ENCODE measurements at places on chromosomes 5 and 9.

GRCh38 chr5:115260248-115260647 lies 2.4 kb downstream of the PGGT1B start:
- no peak for DNase-seq
- no peak overlapping the region for H3K4me3 ChIP-seq
- no peak overlapping the region for H3K27ac ChIP-seq
- H3K4me1 ChIP-seq, result peaks cover 27% of the 10 kb centered on the region
- no peaks in the 10 kb centered on the region for H3K27me3 ChIP-seq

DNA sequence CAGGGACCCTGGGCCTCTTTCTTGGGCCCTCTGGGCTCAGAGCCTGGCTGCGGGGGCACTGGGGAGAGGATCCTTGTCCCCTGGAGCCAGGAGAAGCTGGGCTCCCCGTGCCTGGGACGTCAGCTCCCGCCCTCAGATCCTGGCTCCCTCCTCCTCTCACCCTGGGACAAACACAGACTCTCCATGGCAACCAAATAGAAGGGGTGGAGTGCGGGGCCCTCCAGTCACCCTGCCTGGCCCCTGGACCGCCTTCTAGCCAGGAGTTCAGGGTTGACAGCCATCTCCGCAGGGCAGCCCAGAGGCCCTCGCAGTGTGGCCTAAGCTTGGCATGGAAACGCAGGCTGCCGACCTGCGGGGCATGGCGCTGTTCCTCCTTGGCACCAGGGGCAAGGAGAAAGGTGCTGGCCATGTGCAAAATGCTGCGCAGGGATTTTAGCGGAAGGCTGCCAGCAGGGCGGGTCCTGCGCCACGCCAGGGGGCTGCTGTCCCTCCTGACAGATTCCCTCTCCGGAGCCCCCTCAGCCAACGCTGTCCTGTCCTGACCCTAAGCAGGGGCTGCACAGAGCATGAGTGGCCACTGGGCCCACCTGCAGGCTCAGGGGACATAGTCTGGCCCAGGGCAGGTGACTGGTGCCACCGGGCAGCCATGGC lies 1.0 kb downstream of the ZDHHC11 start:
- DNase-seq, result no peak
- no peaks in the 10 kb centered on the region for H3K27me3 ChIP-seq
- H3K4me3 ChIP-seq, result no peak overlapping the region

DNA sequence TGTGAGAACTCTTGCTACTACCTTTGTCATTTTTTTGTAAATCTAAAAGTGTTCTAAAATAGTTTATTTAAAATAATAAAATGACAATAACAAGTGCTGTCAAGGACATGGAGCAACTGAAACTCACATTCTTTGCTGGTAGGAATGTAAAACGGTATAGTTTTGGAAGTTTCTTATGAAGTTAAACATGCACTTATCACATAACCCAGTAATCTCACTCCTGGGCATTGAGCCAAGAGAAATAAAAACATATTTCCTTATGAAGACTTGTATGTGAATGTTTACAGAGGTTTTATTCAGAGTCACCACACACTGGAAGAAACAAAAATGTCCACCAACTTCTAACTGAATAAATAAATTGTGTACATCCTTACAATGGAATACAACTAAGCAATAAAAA lies 46.0 kb upstream of the COL15A1 start:
- no peaks in the 10 kb centered on the region for H3K27me3 ChIP-seq
- DNase-seq, result no peak
- no peak overlapping the region for H3K4me3 ChIP-seq
- no peaks in the 10 kb centered on the region for H3K36me3 ChIP-seq
- no peaks in the 10 kb centered on the region for H3K4me1 ChIP-seq
- H3K27ac ChIP-seq, result no peak overlapping the region

- no peak overlapping the region for H3K27ac ChIP-seq
- H3K36me3 ChIP-seq, result no peaks in the 10 kb centered on the region
- no peaks in the 10 kb centered on the region for H3K4me1 ChIP-seq
- H3K27me3 ChIP-seq, result no peaks in the 10 kb centered on the region
Observed at GRCh38 chr5:61575103-61575502, 243.0 kb downstream of the ZSWIM6 start.

- H3K4me3 ChIP-seq, result no peak overlapping the region
- H3K27ac ChIP-seq, result no peak overlapping the region
- H3K27me3 ChIP-seq, result no peaks in the 10 kb centered on the region
- no peak for DNase-seq
- no peaks in the 10 kb centered on the region for H3K36me3 ChIP-seq
- H3K4me1 ChIP-seq, result peaks cover 81% of the 10 kb centered on the region
Observed at GRCh38 chr9:107292821-107293542, 9.9 kb downstream of the RAD23B start.

DNA sequence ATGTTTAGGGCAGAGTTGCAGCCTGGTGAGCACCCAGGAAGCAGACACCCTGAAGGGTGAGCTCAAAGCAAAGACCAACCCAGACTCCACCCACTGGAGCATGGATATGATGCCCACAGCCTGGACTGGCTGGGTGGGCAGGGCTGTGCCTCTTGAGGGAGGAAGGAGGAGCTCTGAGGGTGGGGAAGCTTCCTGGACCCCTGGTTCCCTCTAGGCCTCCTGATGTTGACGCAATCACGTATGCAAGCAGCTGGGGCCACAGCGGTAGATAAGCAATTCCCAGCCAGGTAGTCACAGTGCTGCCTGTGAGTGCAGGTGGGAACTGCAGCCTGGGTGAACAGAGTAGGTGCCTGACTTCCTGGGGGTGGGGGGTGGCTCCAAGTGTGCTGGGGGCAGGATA lies 271.5 kb downstream of the CDK5RAP2 start:
- no peaks in the 10 kb centered on the region for H3K27me3 ChIP-seq
- no peak for DNase-seq
- H3K36me3 ChIP-seq, result no peaks in the 10 kb centered on the region
- no peaks in the 10 kb centered on the region for H3K4me1 ChIP-seq
- H3K4me3 ChIP-seq, result no peak overlapping the region

GRCh38 chr5:28408186-28408585 lies 1369.8 kb upstream of the CDH9 start:
- no peak for DNase-seq
- no peak overlapping the region for H3K27ac ChIP-seq
- no peak overlapping the region for H3K4me3 ChIP-seq
- H3K4me1 ChIP-seq, result no peaks in the 10 kb centered on the region

GRCh38 chr9:99954819-99955218 lies 48.4 kb downstream of the STX17 start:
- H3K36me3 ChIP-seq, result no peaks in the 10 kb centered on the region
- no peak overlapping the region for H3K27ac ChIP-seq
- no peak for DNase-seq
- H3K27me3 ChIP-seq, result no peaks in the 10 kb centered on the region

- no peaks in the 10 kb centered on the region for H3K36me3 ChIP-seq
- no peaks in the 10 kb centered on the region for H3K27me3 ChIP-seq
- DNase-seq, result no peak
- H3K27ac ChIP-seq, result no peak overlapping the region
- H3K4me1 ChIP-seq, result no peaks in the 10 kb centered on the region
Observed at GRCh38 chr5:17463653-17464052, 34.4 kb upstream of the TAF11L2 start.

DNA sequence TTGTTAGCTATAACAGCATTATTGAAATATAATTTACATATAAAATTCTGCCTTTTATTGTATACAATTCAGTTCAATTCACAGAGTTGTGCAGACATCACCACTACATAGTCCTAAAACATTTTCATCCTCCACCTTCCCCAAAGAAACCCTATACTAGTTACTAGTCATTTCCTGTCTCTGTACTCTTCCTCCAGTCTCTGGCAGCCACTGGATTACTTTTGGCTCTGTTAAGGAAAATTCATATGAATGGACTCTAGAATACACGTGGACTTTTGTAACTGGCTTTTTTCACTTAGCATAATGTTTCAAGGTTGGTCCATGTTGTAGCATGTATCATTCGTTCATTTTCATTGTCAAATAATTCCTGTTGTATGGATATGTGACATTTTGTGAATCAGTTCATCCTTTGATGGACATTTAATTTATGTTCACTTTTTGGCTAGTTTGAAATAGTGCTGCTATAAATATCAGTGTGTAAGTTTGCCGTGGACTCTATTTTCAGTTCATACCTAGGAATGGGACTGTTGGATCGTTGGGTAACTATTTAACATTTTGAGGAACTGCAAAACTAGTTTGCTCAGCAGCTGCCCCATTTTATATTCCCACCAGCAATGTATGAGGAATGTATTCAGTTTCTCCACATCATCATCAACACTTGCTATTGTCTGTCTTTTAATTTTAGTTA lies 9.7 kb downstream of the ICE1 start:
- no peaks in the 10 kb centered on the region for H3K27me3 ChIP-seq
- H3K4me1 ChIP-seq, result peaks cover 19% of the 10 kb centered on the region
- H3K27ac ChIP-seq, result no peak overlapping the region
- no peaks in the 10 kb centered on the region for H3K36me3 ChIP-seq

DNA sequence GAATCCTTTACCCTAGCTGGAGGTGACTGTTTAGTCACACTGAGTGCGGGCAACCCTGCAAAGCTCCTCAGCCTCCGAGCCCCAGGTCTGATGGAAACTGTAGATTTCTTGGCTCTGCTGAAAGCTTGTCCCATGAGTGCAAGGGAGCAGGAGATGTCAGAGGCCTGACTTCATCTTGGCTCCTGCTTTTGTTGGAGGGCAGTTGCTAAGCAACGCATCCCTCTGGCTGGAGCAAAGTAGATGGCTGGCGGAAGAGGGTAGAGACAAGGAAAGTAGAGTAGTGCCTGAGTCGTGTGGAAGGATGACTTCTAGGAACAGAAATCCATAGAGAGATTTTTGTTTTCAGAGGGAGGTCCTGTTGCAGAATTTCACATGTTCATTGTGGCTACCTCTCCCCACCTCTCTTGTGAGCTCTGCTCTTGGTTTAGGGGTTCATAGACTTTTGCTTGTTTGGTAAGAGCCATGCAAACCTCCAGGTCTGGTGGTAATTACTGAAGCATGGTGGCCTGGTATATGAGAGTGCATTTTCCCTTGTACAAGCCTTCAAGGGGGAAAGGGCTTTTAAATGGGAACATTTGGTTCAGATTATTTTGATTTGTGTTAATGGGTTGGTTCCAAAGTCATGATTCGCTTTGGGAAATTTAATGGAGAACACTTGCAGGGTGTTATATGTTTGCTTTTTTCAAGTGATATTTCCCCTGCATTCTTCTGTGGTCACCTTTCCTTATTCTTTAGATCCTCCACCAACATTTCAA lies 71.5 kb downstream of the ARHGAP26 start:
- H3K27ac ChIP-seq, result no peak overlapping the region
- H3K4me1 ChIP-seq, result peaks cover 25% of the 10 kb centered on the region
- H3K36me3 ChIP-seq, result no peaks in the 10 kb centered on the region
- H3K27me3 ChIP-seq, result no peaks in the 10 kb centered on the region

DNA sequence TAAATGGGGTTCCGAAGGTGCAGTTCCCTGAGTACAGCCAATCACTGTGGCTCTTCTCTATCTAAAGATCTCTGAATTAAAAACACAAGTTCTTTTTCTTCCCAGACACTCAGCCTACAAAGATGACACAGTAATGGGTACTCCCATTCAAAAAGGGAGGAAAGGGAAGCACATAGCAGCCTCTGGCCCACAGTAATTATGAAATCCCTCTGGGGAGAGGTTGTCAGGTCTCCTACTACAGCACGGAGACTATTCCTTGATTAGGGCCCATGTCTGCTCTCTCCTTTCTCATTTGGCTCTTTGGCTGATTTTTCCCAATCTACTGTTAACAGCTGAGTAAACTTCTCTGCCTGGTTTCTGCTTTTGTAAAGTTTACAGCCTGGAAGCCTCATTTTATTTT lies 62.0 kb upstream of the RANBP3L start:
- no peaks in the 10 kb centered on the region for H3K27me3 ChIP-seq
- no peak overlapping the region for H3K27ac ChIP-seq
- no peak for DNase-seq
- no peaks in the 10 kb centered on the region for H3K36me3 ChIP-seq

DNA sequence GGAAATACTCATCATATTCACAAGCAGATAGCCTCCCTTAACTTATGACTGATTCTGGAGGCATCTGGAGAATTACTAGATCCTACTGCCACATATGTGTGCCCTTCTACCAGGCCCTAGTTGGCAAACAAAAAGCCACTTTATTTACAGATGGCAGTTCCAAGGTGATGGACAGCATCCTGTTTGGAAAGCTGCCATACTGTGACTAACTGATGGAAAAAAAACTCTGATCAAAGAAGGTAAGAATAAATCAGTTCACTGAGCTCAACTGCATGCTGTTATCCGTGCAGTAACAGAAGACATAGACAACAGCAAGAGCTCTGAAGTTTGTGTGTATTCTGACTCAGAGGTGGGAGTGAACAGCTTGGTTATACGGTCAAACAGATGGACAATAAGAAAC lies 279.8 kb upstream of the POU5F2 start:
- peak; percentile 53 for DNase-seq
- peaks cover 4% of the 10 kb centered on the region for H3K4me1 ChIP-seq
- H3K27ac ChIP-seq, result no peak overlapping the region
- H3K27me3 ChIP-seq, result no peaks in the 10 kb centered on the region
- H3K4me3 ChIP-seq, result no peak overlapping the region

GRCh38 chr5:56409331-56410190 lies 176.4 kb upstream of the ANKRD55 start:
- H3K36me3 ChIP-seq, result no peaks in the 10 kb centered on the region
- no peaks in the 10 kb centered on the region for H3K27me3 ChIP-seq
- DNase-seq, result no peak
- peak overlapping the region; percentile 32 for H3K27ac ChIP-seq
- H3K4me3 ChIP-seq, result no peak overlapping the region

DNA sequence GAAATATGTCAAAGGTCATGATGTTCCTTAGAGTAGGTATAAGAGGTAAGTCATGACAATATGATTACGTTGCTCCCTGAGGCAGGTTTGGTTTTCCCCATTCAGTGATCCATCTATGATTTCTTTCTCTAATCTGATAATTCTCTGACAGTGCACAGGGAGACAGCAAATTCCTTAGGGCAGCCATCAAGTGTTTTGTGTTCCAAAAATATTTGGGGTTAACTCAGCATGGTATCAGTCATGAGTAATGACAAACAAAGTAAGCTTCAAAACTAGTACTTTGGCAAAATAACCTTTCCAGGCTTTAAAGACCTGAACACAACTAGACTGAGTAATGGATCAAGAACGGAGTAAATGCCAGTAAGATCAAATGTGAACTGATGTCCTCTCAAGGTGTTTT lies 55.3 kb upstream of the SPATA31E1 start:
- H3K27ac ChIP-seq, result no peak overlapping the region
- no peak overlapping the region for H3K4me3 ChIP-seq
- no peak for DNase-seq

- no peak overlapping the region for H3K27ac ChIP-seq
- H3K4me1 ChIP-seq, result no peaks in the 10 kb centered on the region
- no peak overlapping the region for H3K4me3 ChIP-seq
- H3K36me3 ChIP-seq, result no peaks in the 10 kb centered on the region
- DNase-seq, result peak; percentile 18
Observed at GRCh38 chr9:123562844-123563346, 206.9 kb downstream of the CRB2 start.

DNA sequence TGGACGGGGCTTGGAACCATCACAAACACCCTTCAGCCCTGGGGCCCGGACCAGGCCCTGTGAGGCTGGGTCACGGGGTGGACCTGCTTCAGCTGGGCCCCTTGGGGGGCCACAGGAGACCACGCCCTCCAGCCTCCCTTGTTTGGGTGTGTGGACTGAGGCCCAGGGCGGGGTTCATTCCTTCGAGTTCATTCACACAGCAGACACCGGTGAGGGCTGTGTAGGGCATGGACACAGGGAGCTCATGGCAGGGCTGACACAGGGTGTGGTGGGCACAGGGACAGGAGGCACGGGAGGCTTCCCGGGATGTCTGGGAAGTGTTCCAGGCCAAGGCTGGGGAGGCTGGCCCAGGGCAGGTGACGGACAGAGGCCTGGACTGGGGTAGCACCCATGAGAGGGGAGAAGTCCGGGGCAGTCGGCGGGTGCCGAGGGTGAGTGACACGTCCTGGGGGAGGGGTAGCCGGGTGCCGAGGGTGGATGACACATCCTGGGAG lies 8.9 kb downstream of the DNLZ start:
- no peaks in the 10 kb centered on the region for H3K36me3 ChIP-seq
- H3K27me3 ChIP-seq, result no peaks in the 10 kb centered on the region
- peak; percentile 69 for DNase-seq
- peaks cover 5% of the 10 kb centered on the region for H3K4me1 ChIP-seq

Measured in body of pancreas (tissue), 4 donors.